Stimulated activated CD4-positive, alpha-beta T cell treated with anti-CD3 and anti-CD28 coated beads, Interleukin-4, amount 100 ng/mL, for 48 hours (primary cell): ENCODE measurements at places on chromosomes 2 and 18.

- no peak for DNase-seq
Observed at GRCh38 chr2:239760596-239760995, 264.5 kb downstream of the NDUFA10 start.

DNA sequence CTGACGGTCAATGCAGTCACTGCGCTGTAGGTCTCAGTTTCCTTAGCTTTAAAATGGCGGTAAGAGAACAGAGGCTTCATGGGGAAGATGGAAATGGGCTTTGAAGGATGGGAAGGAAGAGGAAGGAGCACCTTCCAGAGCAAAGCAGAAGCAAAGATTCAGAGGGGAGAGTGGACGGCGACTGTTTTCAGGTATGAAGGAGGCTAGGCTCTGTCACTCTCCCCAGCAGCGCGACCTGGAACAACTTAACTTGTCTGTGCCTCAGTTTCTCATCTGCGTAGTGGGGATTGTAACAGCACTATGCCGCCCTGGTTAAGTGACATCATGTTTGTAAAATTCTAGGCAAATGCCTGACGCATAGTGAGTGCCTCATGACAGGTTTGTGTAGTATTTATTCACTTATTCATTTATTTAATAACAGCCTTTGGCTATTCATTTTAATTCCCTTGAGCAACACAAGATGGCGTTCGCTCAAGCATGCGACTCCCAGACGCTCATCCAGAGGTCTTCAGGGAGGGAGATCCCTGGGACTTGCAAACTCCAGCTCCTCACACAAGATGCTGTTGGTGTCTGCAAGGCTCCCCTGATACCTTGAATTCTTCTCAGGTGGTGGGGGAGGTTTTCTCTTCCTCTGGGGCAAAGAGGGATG, 336.3 kb downstream of the DYSF start:
- DNase-seq, result no peak

- no peak for DNase-seq
Observed at GRCh38 chr2:222707689-222708273, 36.3 kb downstream of the MOGAT1 start.

GRCh38 chr2:62999905-63000304, 50.7 kb upstream of the OTX1 start:
- no peak for DNase-seq

GRCh38 chr2:198296665-198297308, 492.4 kb downstream of the PLCL1 start:
- DNase-seq, result peak; percentile 34

GRCh38 chr2:134079373-134079772, 174.5 kb upstream of the MGAT5 start:
- no peak for DNase-seq

DNA sequence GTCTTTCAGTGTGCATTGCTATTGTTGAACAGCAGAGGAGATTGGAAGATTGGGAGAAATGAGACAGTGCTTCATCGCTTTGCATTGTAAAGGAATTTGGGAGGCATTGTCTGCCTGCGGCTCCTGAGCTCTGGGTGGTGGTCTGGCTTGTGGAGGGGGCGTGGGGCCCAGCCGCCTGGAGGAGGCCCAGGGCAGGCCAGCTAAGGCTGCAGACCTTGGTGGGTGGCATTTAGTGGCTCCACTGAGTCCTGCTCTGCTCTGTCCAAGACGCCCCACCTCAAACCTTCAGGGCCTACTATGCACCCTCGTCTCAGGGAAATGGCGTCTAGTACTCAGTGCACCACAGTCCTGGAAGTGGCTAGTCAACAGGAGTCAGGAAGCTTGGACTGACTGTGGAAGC, 5.7 kb upstream of the HS1BP3 start:
- no peak for DNase-seq

GRCh38 chr2:50396298-50396631, 635.7 kb downstream of the NRXN1 start:
- DNase-seq, result no peak
